ENCODE measurements at places on chromosomes 4 and X.

GRCh38 chrX:119539872-119540271 is 25.3 kb downstream of the STEEP1 start:
- no peak for DNase-seq

- DNase-seq: no peak
Measured at GRCh38 chr4:87857789-87858188, 25.0 kb downstream of the MEPE start.

GRCh38 chr4:103626296-103626695 is 93.5 kb downstream of the TACR3 start:
- DNase-seq: no peak

DNA sequence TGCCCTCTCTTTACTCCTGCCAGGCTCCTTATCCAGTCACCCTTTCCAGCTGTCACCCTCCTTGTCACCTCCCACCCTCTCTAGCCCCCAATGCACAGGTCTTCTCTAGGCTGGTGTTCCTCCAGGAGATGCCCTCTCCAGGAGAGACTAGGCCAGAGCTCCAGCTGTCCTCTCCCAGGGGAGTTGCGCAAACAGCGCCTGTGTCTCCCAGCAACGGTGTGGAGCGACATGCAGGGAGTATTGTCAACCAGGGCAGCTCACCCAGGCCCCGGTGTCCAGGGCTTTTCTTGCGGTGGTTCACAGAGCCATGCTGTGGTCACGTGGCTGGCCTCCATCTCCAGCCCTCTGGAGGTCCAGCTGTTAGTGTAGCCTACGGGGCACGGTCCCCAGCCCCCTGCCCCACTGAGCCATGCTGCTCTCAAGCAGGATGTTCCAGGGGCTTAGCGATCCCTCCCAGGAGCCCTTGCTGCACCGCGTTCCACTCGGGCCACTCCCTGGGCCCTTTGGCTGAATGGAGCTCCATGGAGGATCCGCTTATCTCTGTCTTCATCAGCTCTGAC is 34.8 kb downstream of the CCNQ start:
- no peak for DNase-seq

GRCh38 chrX:12496343-12496742 is 294.9 kb upstream of the PRPS2 start:
- DNase-seq: no peak

GRCh38 chr4:101367201-101367600 is 19.9 kb upstream of the PPP3CA start:
- DNase-seq: no peak

GRCh38 chr4:183823434-183823833 is 81.7 kb upstream of the STOX2 start:
- no peak for DNase-seq

GRCh38 chr4:24394041-24394440 is 190.3 kb downstream of the DHX15 start:
- no peak for DNase-seq

- no peak for DNase-seq
Measured at GRCh38 chr4:173418639-173419038, 19.7 kb upstream of the SCRG1 start.

- DNase-seq: no peak
Measured at GRCh38 chr4:31068257-31069075, 348.3 kb downstream of the PCDH7 start.

DNA sequence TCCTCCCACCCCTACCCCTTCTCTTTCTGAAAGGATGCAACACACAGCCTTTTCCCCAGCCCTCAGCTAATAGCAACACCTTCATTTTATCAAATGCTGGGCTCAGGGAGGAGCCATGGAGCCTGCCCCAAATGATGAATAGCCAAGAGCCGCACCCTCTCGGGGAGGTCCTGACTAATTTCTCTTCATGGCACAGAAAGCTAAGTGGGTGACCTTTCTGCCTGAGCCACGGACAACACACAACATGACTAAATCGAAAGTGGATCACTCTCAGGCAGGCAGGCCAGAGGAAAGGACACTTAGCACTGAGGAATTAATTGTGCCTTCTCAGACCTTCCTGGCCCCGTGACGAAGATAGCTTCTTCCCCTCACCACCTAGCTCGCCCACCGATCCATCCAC is 165.1 kb upstream of the RAI2 start:
- no peak for DNase-seq

GRCh38 chrX:130402208-130402684 is 459 bp downstream of the RBMX2 start:
- no peak for DNase-seq

DNA sequence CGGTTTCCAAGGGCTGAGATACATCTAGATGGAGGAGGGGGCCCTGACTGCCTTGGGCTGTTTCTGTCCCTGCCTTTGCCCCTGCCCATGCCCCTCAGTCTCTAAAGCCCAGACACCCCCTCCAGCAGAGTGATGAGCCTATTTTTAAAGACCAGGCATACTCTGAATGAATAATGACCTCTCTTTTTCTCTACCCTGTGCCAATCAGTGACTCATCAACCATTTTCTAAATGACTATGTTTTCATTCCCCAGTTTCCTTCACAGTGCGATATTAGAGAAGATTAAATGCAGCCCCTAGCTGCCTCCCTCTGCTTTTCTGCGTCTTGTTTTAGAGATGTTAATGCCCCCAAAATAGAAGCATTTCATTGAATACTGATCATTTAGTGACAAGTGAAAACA is 15.5 kb upstream of the NHS start:
- DNase-seq: no peak

GRCh38 chr4:176185051-176185450 is 10.3 kb downstream of the SPATA4 start:
- DNase-seq: no peak

DNA sequence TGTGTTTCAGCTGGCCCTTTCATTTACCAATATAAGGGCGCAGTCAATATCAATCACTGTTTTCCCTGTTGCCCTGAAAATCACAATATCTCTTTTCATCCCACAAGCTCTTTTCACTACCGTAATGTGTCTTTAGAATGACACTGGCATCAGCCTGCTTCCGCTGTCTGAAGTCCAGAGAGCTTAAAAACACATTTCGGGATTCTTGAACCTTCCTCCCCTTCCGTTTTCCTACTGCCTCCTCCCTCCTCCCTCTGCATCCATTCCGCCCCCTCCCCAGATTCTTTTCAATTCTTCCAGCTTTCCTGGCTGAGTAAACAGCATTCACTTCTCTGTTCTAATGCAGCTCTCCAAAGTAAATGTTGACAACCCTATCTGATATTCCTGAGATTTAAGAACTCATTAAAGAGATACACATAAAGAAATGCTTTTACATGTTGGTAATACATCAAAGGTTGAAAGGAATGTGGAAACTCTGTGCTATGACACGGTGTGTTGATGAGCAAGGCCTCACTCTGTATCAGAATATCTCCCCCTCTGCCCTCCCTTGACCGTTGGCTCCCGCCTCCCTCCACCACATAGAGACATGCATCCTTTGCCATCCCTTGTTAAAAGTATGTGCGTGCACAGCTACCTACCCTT is 83.5 kb upstream of the SPRY1 start:
- DNase-seq: no peak

DNA sequence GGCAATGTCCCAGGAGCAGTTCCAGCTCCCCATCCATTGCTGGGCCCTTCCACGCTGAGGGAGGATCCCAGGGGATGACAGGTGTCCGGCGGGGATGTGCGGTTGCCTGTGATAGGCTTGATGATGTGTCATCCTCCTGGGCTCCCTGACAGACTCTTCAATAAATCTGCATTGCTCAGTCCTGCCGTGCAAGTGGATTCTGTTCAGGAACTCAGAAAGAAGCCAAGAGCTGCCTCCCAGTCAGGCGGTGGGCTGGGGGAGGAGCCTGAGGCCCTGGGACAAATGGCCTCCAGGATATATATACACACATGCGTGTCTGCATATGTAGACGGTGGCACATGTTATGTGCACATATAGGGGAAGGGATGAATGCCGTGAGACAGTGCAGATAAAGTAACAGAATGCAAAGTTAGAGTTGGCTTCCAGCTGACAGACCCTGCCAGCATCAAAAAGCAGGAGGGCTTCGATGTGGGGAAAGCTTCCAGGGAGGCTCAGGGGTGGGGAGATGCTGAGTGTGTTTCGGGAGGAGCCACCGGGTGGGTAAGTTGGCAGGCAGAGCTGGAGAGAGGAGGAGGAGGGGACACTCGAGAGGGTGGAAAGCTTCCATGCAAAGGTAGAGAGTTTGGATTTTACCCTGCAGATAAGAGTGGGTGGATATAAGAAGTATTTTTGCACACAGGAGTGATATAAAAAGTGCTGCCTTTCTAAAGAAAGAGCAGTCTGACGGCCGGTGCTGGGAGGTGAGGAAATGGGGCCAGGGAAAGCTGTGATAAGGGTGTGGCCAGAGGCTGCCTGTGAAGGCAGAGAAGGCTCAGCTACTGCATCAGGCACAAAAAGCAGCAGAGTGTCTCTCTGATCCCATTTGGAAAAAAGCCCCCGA is 28.5 kb upstream of the CRMP1 start:
- DNase-seq: no peak

DNA sequence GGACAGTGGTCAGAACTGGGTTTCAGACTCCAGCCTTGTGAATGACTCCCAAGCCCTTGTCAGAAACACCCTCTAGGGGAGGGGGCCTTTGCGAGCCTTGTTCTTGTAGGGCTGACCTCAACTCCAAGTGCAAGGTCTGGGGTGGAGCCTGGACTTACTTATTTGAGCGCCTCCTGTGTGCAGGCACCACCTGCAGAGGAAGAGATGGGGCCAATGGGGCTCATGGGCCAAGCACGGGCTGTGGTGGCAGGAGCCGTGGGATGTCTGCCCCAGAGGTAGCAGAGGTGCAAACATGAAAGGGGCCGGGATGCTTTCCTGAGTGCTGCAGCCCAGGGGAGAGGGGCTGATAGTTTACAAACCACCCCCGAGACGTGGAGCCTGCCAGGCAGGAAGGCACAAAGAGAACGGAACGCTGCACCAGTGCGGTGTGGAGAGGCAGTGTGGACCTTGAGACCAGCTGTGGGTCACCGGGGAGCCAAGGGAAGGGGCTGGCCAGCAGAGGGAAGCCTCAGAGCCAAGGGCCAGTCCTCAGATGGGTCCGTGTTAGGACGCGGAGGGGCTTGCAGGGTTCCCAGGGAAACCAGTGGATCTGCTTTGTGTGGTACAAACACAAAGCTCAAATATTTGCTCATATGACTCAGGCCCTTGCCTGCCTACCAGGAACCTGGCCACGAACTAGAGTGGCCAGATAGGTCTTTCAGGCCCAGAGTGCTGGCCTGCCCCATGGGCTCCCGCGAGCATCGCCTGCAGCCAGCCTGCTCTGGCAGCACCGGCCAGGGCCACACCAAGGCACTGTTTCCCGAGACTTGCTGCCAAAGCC is 8.7 kb upstream of the TADA2B start:
- DNase-seq: no peak

- no peak for DNase-seq
Measured at GRCh38 chr4:82694046-82694445, 104.5 kb downstream of the SCD5 start.

GRCh38 chrX:78527263-78527662 is 131.9 kb downstream of the RTL3 start:
- DNase-seq: no peak

DNA sequence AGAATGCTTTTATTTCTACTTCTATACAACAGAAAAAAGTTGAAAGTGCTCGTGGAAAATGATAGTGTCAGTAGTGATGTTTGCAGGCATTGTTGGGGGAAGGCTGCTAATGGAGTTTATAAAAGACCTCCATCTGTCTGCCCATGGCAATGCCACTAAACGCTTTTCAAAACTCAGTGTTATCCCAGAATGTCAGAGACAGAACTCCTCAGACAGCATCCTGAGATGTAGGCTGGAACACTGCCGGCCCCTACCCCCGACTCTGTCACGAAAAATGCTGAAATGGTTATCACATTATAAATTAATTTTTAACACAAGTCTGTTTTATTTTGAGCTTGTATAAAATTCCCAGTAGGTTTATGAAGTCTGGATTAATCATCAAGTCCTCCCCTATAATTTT is 128.9 kb downstream of the HS3ST1 start:
- DNase-seq: no peak

DNA sequence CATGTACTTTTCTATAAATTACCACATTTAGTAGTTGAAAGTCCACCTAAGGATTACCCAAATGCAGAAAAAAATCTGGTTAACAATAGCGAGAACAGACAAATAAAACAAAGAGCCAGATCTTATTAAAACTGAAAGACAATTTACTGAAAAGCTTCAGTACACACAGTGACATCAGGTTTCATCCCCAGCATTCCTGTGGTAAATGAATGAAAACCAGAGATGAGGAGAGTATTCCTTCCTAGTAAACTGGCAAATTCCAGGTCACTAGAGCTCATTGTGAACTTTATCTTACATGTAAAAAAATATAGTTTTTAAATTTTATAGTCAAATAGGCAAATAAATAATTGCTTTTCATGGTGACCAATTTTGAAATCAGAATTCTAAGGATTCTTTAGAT is 1290.5 kb downstream of the ADGRL3 start:
- no peak for DNase-seq

- DNase-seq: no peak
Measured at GRCh38 chr4:22969287-22969896, 276.7 kb downstream of the GBA3 start.

DNA sequence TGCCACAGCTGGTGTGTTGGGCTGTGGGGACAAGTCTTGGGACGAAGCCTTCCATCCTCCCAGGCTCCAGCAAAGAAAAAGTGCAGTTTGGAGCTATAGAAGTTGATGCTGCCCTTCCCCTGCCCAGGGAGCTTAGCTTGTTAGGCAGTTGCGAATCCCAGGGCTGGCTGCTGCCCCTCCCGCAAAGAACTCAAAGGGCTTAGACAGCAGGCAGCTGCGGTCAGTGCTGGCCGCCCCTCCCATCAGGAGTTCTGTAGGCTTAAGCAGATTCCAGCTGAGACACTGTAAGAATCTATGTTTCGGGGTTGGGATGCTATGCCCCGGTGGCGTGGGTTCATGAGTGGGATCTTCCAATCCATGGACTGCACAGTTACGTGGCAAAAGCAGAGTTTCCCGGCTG is 956.7 kb downstream of the GLUD2 start:
- DNase-seq: no peak

GRCh38 chr4:140359562-140360427 is 13.7 kb upstream of the SCOC start:
- peak; percentile 43 for DNase-seq

DNA sequence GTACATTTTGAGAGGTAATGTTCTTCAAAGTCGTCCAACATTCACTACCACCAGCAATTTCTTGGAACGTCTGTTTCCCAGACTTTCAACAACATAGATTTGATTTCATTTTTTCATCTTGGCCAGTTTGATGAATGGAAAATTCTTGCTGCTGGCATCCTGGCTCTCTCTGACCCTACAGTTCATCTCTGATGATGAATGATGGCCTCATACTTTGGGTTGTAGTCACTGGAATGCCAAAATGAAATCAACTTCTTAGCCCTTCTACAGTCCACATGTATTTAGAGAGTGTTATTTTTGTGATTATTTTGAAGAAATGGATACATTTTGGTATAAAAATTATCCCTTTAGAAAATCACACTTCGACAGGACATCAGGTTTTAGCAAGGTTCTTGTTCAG is 8.8 kb downstream of the CHST7 start:
- DNase-seq: no peak

- DNase-seq: no peak
Measured at GRCh38 chr4:87057835-87058355, 123.1 kb downstream of the AFF1 start.

GRCh38 chr4:159682996-159683395 is 580.1 kb downstream of the RAPGEF2 start:
- no peak for DNase-seq

Measured in activated T-helper 1 cell treated with Interleukin-2 at 50 U/mL for 16 hours (primary cell).